Left renal pelvis (tissue), 4 donors: ENCODE measurements at places on chromosomes 7 and 10.

GRCh38 chr7:25235471-25235870 lies 7.2 kb upstream of the NPVF start:
- DNase-seq, result no peak

DNA sequence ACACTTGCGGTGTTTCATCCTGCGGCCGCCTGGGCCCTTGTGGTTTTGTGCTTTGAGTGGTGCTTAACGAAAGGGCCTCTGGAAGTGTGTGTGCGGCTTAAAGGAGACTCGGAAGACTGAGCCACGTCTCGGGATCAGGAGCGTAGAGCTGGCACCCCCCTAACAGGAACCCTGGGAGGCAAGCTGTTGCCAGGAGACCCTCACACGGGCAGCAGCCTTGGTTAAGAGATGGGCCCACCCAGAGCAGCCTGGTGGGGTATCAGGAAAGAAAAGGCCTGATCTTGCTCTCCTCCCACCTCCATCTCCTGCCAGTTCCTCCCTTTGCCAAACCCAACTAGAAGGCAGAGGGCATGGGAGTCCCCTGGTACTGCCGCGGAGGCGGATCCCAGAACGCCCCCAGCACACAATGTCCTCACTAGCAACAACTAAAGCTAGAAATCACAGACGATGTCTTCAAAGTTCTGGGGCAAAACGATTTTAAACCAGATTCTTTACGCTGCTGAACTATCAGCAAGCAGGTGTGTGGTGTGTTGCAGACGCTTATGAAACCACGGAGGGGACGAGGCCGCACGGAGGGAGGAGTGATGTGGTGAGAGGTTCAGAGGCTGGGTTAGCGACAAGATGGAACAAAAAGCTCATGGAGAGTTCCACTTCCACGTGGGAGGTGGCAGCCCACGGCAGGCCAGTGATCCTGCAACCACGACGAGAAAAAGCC lies 67.0 kb upstream of the INPP5A start:
- no peak for DNase-seq

GRCh38 chr10:28564905-28565304 lies 32.0 kb downstream of the WAC start:
- no peak for DNase-seq

GRCh38 chr7:47932016-47932415 lies 16.2 kb downstream of the PKD1L1 start:
- no peak for DNase-seq

- DNase-seq, result no peak
Measured at GRCh38 chr7:80882213-80882801, 36.5 kb downstream of the SEMA3C start.
